ENCODE measurements at places on chromosomes 2 and 18.

DNA sequence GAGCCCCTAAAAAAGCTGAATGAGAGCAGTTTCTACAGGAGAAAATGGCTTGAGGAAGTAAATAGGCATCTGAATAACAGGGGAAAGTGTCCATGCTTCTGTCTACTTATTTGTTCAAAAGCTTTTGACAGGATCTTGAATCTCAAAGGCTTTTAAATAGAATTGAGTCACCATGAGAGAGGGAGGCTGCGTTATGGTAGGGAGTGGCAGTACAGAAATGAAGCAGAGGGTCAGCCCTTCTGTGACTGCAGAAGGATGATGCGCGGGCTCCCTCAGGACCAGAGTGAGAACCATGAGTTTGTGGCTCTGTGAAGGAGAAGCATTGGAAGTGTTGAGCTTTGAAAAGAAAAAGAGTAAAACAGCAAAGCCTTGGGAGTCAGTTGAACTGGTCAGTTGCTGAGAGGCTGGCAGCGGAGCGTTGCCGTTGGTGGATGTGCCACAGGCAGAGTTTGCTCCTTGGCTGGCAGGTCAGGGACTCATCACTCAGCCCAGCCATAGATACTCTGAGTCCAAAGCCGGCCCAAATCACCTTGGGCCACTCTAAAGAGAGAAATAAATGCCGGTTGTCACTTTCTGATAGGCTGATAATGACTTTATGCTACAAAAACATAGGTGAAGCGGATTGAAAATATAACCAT, 17.4 kb downstream of the COPS7B start:
- DNase-seq, result no peak

GRCh38 chr2:106059416-106060065, 134.6 kb downstream of the UXS1 start:
- no peak for DNase-seq

- DNase-seq, result no peak
Measured at GRCh38 chr18:31647127-31647753, 37.1 kb downstream of the B4GALT6 start.

GRCh38 chr2:173076581-173077345, 1.1 kb downstream of the MAP3K20 start:
- no peak for DNase-seq

- DNase-seq, result no peak
Measured at GRCh38 chr2:203565076-203565475, 30.0 kb upstream of the RAPH1 start.
